ENCODE measurements at places on chromosomes 1 and 21.

DNA sequence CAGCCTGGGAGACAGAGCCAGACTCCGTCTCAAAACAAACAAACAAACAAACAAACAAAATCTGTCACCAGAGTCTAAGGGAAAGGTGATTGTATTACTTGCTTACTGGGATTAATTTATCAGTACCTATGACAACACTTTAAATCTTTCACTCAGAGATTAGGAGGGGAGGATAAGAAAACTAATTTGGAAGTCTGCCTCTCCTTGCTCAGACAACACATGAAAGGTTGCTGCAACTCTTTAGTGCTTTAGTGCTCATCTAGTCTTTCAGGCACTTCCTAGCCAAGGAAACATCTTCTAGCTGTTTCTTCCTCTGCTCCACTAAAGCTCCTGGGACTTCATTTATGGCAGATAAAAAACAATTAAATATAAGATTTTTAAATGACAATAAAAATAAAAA lies 7.3 kb upstream of the FMN2 start:
- DNase-seq, result no peak

DNA sequence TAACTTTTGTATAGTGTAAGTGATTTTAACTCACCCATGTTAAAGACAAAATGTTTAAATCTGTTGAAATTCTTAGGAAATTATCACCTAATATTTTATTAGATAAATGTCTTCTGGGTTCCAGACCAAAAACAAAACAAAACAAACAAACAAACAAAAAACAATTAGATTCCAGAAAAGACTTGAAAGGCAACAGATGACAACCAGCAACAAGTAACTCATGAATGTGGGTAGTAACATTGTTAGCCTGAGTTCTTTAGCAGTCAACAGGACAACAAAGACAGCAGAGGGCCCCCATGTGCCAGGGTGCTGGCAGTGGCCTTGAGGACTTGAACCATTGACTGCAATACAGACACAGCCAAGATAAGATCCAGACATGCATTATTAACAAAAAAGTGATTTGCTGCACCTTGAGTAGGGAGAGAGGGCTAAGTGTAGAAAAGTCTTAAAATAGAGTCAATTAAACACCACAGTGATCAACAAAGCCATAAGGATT lies 2.4 kb upstream of the CD247 start:
- no peak for DNase-seq

DNA sequence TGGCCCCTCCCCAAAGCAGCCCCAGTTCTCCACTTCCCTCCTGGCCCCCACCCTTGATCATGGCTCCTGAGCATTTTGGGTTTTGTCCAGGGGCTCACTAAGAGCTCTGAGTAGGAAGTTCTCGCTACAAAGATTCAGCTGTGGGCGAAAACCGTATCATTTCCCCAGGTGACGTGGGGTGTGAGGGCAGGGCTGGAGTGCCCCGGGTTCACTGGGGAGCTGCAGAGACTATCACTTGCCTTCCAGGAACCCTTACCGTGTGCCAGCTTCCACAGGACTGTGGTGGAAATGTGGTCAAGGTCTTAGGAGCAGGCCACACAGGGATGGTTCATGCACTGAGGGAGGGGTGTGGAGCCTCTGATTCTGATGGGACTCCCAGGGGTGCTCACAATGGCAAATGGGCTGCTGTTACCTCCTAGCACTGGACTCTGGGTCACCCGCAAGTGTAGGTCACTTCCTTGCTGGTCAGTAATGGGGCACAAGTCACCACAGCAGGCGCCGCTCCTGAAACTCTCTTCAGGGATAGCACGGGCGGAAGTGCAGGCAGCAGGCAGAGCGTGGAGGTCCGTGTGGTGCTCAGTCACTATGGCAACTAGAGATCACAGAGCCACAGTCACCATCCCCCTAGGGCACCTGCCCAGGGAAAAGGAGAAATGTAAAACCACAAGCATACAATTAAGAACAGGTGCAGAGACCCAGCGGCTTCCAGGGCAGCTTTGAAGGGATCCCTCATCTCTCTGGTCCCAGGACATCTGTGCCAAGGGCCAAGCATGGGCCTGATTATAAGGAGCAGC lies 35.4 kb downstream of the RSPH1 start:
- DNase-seq, result peak; percentile 81

DNA sequence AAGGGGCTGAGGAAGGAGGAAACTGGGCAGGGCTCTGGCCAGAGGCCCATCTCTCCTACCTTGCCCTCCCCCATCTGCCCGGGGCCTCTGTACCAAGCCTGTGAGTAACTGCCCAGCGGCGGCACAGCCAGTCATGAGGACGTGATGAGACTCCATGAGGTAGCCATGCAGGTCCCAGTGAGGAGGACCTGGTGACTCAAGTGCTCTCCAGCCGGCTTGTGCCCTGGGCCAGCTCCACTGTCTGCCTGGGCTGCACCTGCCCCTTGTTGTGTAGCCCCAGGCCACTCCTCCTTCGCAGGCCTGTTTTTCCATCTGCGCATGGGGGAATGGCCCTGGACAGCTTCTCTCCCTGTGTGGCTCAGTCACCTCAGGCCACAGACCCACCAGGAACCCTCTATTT lies 42.0 kb upstream of the PADI1 start:
- peak; percentile 51 for DNase-seq

DNA sequence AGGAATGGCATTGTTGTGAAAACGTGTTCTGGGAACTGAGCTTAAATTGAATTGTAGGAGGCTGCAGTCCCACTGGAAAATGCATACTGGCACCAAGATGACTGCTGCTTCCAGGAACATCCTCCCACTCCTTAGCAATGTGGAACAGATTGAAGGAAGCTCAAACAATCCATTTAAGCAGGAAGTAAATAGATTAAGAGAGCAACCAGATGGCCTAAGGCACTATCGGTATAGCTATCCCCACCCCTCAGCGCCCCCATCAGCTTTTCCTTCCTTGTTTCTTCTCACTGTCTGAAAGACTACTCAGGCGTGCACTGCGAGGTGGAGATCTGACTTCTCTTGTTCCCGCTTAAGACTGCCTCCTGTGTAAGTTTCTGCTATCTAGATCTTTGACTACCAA lies 4.0 kb upstream of the IFI16 start:
- DNase-seq, result no peak

DNA sequence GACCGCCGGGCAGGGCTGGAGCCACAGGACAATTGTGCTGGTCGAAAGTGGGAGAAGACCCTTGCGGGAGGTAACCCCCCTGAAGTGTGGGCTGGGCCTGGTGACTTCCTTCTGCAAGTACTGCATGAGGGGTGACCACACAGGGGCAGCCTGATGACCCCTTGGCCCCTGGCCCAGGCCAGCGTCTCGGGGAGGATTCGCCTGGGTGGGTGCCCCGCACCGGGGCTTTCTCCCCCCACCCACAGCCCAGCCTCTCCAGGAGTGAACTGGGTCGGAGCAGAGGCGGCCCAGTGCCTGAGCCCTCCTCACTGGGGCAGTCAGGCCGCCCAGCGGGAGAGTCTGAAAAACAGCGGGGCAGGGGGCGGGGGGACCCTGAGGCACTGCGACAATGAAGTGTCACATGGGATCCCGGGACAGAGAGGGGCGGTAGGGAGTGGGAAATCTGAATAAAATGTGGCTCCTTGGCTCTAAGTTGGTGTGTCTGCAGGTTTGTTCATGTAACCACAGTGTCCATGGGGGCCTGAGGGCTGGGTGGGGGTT lies 1.6 kb upstream of the DNMT3L start:
- no peak for DNase-seq

GRCh38 chr1:3863231-3863935 lies 6.1 kb downstream of the DFFB start:
- DNase-seq, result no peak

All from NCI-H510A (cell line).